ENCODE measurements at places on chromosomes 13 and 19.

- no peak for DNase-seq
Measured at GRCh38 chr13:44074611-44075010, 194.9 kb downstream of the LACC1 start.

GRCh38 chr19:44822177-44822576 lies 13.3 kb downstream of the BCAM start:
- DNase-seq, result no peak

DNA sequence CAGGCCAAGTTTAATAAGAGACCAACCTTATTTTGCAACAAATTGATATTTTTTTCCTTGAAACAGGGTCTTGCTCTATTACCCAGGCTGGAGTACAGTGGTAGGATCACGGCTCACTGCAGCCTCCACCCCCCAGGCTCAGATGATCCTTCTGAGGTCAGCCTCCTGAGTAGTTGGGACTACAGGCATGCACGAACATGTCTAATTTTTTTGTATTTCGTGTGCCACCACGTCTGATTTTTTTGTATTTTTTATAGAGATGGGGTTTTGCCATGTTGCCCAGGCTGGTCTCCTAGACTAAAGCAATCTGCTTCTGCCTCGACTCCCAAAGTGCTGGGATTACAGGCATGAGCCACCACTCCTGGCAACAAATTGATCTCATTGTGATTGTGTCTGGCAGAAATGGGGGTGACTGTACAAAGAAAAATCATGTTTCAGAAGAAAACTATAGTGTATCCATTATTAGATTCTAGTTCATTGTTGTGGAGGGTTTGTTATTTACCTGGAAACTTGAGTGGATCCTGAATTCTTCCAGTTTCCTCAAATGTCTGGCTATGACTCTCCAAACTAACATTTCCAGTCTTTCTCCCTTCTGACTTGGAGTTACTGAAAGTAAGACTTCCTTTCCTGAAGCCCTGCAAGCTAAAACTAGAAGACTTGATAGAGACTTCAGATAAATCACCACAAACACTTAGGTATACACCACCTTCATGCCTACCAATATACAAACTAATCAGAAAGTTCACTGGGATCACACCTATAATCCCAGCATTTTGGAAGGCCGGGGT lies 17.3 kb upstream of the AKT2 start:
- DNase-seq, result no peak

DNA sequence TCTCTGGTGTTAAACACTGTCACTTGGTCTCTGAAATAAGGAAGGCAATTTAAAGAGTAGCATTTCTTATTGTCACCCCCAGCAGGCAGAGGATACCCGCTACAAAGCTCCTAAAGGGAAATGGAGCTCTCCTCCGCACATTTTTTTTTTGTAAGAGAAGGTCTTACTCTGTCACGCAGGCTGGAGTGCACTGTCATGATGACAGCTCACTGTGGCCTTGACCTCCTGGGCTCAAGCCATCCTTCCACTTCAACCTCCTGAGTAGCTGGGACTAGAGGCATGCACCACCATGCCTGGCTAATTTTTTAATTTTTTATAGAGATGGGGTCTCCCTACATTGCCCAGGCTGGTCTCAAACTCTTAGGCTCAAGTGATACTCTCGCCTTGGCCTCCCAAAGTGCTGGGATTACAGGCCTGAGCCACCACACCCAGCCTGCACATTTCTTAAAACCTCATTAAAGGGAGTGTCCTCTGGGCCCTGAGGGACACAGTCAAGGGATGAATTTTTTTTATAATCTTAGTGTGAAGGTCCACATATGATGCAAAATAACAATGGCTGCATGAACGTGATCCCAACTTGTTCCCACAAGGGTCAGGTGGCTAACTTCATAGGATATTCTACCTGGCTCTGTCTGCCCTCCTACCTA lies 32.1 kb downstream of the SLC25A30 start:
- no peak for DNase-seq

- no peak for DNase-seq
Measured at GRCh38 chr19:40791996-40792395, 7.0 kb upstream of the EGLN2 start.

DNA sequence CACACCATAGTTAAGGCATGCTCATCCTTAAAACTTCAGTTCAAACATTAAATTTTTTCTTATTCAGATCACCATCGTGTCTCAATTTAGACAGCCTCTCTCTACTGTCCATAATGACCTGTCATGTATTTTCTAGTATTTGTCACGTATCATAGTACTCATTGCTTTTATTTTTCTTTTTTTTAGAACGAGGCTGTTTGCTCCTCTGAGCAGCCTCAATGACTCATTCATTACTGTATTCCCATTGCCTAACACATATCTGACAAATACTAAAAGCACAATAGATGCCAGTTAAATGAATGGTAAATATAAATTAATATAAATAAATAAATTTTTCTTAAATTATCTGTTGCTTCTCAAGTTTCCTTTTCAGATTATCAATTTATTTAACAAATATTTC lies 245.5 kb downstream of the TUBA3C start:
- DNase-seq, result no peak

GRCh38 chr13:107299717-107300116 lies 731.8 kb upstream of the ARGLU1 start:
- DNase-seq, result no peak

All from AG04450 (cell line).